Large intestine (tissue), 12 donors: ENCODE measurements at places on chromosomes 5 and 9. TPM values are rescaled to one million over a fixed set of nuclear protein-coding genes. Genes with fewer than 3 reads are reported as not detected.

GABBR2 gene
- 0.69 TPM for polyA plus RNA-seq

DNA sequence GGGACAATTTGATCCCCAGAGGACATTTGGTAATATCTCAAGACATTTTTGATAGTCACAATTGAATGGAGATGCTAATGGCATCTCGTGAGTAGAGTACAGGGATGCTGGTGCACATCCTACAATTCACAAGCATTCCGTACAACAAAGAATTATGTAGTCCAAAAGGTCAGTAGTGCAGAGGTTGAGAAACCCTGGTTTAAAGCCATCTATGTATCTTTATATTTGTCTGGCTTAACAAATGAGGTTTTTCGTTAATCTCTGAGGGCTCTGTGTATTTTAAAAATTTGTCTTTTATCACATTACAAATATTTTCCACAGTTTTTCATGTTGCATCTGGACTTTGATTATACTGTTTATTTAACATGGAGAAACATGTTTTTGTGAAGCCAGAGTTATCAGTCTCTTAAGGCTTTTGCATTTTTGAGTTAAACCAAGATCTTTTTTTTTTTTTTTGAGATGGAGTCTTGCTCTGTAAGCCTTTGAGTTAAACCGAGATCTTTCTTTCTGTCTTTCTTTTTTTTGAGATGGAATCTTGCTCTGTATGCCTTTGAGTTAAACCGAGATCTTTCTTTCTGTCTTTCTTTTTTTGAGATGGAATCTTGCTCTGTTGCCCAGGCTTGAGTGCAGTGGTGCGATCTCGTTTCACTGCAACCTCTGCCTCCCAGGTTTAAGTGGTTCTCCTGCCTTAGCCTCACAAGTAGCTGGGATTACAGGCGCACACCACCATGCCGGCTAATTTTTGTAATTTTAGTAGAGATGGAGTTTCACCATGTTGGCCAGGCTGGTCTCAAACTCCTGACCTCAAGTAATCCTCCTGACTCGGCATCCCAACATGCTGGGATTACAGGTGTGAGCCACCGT is 2.8 kb downstream of the HSDL2 start:
- H3K27me3 ChIP-seq = no peaks in the 10 kb centered on the region
- peaks cover 4% of the 10 kb centered on the region for H3K36me3 ChIP-seq
- peak; percentile 36 for DNase-seq

DNA sequence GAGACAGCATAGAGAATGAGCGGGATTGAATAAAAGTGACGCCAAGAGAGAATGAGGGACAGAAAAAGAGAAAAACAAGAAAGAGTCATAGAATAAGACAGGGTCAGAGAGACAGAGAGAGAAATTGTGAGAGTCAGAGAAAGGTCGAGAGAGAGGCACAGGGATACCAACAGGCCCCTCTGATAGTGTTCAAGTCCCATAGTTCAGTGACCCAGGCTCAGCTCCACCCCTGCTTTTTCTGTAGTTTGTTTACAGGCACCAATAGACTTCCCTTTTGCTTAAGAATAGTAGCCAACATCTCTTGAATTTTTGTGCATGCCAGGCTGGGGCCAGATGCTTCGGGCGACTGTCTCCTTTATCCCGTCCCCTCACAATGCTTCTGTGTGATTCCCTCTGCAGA is 62.5 kb downstream of the ARHGEF37 start:
- H3K36me3 ChIP-seq = no peaks in the 10 kb centered on the region
- H3K27ac ChIP-seq = no peak overlapping the region
- no peak overlapping the region for H3K4me3 ChIP-seq
- H3K27me3 ChIP-seq = no peaks in the 10 kb centered on the region
- no peak for DNase-seq

GRCh38 chr5:133006653-133007052 is 19.7 kb downstream of the ZCCHC10 start:
- H3K36me3 ChIP-seq = peaks cover 27% of the 10 kb centered on the region
- H3K4me1 ChIP-seq = no peaks in the 10 kb centered on the region
- no peak for DNase-seq
- no peaks in the 10 kb centered on the region for H3K27me3 ChIP-seq

DNA sequence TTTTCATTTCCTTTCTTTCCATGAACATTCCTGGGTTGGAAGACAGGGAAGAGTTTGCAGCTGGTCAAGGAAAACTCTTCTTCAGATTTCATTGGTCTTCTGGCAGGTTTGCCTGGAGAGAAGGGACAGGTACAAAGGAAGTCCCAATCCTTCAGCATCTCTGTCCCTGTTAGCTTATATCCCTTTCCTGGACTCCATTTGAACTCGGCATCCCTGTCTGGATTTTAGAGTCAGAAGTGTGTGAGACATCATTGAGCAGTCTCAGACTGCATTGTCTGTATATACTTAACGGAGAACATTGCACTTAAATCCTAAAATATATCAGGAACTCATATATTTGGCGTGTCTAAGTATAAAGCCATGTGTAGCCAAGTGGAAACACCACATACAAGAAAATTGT is 54.9 kb downstream of the ADGRV1 start:
- H3K27ac ChIP-seq = no peak overlapping the region
- H3K36me3 ChIP-seq = no peaks in the 10 kb centered on the region
- no peaks in the 10 kb centered on the region for H3K4me1 ChIP-seq
- DNase-seq = no peak
- no peak overlapping the region for H3K4me3 ChIP-seq
- no peaks in the 10 kb centered on the region for H3K27me3 ChIP-seq
